ENCODE measurements at places on chromosomes 1 and 21.

DNA sequence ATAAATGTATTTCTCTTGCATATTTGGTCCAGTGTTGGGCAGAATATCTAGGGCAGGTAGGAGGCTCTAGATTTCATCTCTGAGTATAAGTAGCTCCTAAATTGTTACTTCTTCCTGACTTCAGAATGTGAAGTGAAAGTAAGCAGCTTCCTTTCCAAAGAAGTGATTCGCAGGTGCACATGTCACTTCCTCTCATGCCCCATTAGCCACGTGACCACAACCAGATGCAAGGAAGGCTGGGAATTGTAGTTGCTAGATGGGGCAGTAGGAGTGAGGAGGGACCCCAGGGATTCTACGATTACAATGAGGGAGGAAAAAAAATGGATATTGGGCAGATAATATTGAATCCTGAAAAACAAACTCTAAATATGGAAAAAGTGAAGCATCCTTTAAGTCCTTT is 113.2 kb upstream of the CYYR1 start:
- no peak for DNase-seq

GRCh38 chr1:195516036-195516435 is 1092.2 kb downstream of the KCNT2 start:
- DNase-seq = no peak

DNA sequence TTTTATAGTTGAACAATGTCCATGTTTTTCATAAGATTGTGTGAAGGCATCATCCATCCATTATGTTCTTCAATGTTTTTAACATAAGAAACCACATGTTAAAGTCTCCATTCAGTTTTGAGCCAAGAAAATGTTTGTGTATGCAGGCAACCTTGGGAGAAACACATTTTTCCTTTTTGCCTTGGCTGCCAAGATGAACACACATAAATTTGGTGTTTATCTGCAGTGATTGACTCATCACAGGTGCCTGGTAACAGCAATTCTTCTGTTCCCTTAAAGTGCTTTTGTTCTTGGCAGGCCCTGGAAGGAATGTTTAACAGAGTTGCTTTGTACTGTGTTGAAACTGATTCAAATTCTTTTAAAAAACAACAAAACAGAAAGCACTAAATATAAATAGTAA is 709.9 kb upstream of the ADGRL4 start:
- no peak for DNase-seq

- DNase-seq = no peak
Measured at GRCh38 chr1:197356723-197357533, 88.9 kb downstream of the CRB1 start.

DNA sequence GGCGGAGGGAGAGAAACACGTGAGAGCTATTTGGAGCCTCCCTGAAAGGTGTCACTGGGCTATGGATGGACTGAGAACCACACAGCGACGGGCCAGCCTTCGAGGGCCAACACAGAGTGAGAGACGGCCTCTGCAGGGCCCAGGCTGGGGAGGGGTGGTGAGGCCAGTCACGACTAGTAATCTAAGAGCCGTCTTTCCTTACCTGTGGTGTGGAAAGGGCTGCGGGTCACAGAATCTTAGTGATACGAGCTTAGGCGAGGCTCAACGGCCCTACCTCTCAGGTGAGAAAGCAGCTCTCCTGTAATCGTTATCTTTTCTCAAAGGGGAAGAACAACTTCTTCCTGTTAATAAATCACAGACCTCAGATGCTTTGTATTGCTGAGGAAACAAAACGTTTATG is 33.4 kb upstream of the COX20 start:
- no peak for DNase-seq

- no peak for DNase-seq
Measured at GRCh38 chr1:227998374-227999055, 8.3 kb upstream of the WNT3A start.

- DNase-seq = no peak
Measured at GRCh38 chr1:160645386-160646130, 1.3 kb downstream of the SLAMF1 start.

DNA sequence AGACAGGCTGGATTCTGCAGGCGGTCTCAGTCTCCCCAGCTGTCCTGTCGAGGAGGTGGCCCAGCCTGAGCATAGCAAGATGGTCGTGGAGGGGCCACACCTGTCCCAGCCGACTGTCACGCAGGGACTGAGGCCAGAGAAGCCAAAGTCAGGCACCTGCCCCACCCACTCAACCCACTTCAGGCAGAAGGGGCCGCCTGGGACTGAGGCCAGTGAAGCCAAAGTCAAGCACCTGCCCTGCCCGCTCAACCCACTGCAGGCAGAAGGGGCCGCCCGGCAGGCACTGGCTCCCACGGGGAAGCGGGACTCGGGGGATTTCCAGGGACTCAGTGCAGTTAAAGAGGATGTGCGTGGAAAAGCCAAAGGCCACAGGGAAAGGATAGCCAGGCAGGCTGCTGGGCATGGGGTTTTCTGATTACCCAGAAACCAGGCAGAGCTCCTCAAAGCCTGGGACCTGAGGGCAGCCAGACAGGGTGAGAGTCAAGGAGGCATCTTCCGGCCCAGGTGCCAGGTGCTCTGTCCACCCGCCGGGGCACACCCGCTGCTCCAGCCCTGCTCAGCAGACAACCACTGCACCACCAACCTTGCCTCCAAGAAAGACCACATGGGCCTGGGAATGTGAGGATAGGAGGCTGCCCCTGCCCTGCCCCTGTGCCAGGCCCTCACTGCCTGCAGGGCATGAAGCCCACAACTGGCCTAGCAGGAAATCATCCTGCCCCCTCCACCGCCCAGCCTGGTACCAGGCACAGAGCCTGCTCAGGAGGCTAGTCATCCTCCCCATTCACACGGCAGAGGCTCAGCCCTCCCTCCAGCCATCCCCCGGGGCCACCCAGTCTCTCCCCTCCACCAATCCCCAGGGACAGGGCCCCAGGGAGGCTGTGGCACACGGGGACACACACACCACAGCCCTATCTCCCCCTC is 41.0 kb downstream of the MEGF6 start:
- no peak for DNase-seq

- no peak for DNase-seq
Measured at GRCh38 chr1:174534789-174535188, 87.0 kb downstream of the GPR52 start.
